ENCODE measurements at places on chromosomes 3 and 15.

GRCh38 chr3:15033103-15033502 is 32.0 kb downstream of the MRPS25 start:
- no peak for DNase-seq

- no peak for DNase-seq
These were observed 79.0 kb upstream of the CDV3 start for GRCh38 chr3:133494469-133494868.

DNA sequence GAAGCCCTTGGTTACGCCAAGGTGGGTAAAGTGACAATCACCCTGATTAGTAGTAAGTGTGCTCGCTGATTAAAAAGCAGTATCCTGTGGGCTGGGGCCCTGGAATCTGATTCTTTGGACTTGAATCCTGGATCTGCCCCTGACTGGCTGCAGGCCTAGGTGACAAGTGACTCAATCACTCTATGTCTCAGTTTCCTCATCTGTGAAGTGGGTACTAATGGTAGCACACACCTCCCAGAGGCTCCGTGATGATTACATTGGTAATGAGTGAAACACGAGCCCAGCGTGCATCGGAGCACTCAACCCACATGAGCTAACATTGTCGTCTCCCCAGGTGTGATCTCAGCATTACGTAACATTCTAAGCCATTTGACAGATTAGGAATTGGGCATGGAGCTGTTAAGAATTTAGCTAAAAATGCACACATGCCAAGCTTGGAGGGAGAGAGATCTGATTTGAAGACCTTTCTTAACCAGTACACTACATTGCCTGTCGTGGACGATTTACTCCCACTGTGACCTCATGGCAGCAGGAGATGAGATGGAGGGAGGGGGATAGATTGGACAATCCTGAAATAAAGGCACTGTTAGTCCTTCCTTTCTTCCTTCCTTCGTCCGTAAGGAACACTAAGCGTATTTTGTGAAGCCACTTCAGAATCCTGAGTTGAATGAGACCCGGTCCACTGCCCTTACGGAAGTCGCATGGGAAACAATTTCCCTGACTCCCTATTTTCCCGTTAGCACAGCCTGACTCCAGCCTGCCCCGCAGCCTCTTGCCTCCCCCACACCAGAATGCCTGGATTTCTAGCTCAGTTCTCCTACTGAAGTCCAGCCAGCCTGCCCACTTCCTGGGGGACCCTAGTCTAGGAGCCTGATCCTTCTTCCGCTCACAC is 32.1 kb downstream of the MGLL start:
- DNase-seq, result no peak

- no peak for DNase-seq
These were observed 37.7 kb upstream of the PRR20G start for GRCh38 chr3:127325629-127325961.

DNA sequence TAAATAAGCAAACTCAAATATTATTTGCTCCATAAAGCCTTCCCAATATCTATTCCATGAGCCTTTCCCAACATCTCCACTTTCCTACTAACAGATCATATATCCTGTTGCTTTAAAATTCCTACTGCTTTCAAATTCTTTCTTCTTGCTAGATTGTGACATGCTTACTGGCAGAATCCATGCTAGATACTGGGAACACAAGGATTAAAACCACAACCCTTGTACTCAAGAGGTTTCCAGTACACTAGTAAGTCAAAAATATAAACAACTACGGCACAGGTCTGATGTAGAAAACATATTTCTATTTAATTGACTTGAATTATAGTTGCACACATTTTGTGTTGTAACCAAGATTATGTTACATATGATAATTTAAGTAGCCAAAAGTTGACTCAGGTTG is 275.0 kb downstream of the ZBTB20 start:
- DNase-seq, result no peak

DNA sequence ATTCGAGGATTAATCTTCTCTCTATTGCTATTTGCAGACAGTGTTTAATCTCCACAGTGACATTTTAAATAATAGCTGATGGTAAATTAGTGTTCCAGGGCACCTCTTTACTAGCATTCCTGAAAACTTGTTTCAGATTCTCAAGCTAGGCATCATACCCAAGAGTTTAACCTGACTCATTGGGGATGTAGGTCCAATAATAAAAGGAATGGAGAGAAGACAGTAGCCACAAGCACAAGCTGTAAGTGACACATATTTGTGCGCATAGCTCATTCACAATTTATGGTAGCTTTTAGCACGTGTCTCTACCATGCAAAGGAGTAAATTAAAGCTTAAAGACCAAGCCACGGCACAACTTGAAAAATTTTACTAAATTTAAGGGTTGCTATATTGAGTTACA is 171.3 kb upstream of the FAM3D start:
- DNase-seq, result no peak

- DNase-seq, result no peak
These were observed 77.2 kb downstream of the TBC1D2B start for GRCh38 chr15:78000091-78000926.

GRCh38 chr3:18224426-18224825 is 200.7 kb downstream of the SATB1 start:
- no peak for DNase-seq

DNA sequence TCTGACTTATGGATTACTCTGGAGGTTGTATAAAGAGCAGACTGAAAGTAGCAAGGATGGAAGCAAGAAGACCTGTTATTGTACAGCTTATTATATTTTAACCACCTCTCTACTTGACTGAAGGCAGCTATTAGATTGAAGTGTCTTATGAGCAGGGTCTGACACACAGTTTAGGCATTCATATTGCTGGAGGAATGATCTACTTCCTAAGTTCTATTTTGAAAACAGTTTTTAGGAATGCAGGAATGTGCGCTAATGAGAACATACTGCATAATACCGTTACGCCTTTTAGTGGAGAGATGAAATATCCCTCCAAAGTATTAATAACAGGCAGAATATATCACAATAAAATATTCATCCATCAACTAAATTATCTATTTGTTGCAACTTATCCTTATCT is 193.3 kb downstream of the ISL2 start:
- no peak for DNase-seq

DNA sequence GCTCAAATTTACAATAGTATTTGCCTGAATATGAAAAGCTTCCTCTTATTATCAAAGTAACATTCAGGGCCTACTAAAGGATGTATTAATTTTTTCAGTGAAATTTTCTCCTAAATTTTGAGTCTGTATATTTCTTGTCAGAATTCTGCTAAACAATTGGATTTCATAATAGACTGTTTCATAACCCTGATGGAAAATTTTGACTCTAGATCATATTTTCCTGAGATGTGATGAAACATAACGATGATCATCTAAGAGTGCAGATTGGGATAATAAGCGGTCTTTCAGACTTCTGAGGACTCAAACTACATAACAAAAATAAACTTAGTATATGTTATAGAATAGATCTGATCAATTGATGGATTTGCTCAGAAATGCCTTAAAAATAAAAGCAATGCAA is 574.5 kb upstream of the TBL1XR1 start:
- no peak for DNase-seq

DNA sequence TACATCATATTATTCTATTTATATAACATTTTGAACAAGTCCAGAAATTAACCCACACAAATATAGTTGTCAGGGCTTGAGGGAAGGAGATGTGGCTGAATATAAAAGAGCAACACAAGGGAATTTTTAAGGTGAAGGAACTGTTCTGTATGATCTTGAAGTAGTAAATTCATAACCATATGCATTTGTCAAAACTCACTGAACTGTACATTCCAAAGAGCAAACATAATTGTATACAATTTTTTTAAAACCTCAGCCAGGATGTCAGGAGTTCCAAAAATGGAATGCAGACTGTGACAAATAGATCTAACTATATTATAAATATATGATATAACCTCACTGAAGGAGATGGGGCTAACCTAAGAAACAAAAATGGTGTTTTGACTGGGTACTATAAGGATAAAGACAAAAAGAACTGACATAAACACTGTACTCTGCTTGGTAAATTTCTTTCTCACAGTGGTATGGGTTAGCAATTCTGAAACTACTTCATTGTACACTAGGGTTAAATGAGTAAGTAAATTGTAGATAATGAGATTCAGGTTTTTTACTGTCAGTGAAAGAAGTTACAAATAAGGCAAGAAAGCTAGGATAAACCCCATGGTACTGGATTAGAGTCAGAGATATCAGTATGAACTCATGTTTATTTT is 14.4 kb downstream of the GOLGB1 start:
- DNase-seq, result no peak

DNA sequence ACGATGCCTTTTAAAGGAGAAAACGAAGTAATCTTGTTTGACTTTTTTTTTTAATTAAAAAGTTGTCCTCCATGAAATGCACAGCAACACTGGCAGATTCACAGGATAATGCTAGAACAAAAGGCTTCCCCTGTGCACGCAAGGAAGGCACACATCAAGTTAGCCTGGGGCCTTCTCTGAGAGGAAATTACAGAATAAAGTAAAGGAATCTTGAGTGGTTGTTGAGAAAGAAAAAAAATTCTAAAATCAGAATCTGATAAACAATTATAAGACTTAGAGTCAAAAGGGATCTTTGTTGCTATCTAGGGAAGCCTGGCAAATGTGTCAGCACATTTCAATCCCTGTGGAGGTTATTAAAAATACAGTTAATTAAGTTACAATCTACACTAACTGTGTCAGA is 946.0 kb downstream of the IGSF11 start:
- no peak for DNase-seq

GRCh38 chr3:119558626-119559317 is 642 bp downstream of the CD80 start:
- no peak for DNase-seq

DNA sequence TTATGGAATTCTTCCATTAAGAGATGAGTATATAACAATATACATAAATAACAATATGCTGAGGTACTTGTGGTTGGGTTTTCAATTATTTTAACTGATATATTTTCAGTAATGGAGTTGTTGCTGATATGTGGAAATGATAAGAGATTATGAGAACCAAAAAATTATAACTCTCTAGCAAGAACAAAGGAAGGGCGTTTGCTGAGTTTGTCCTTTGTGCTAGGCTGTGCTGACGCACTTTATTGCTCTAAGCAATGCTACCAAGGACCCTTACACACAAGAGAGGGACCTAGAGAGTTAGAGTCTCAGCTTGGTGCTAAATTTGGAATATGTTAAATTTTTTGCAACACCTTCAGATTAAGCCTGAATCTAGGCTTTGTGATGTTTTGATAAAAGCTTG is 24.1 kb downstream of the CFAP91 start:
- no peak for DNase-seq

- DNase-seq, result no peak
These were observed 880 bp upstream of the ARMC8 start for GRCh38 chr3:138186221-138186620.

DNA sequence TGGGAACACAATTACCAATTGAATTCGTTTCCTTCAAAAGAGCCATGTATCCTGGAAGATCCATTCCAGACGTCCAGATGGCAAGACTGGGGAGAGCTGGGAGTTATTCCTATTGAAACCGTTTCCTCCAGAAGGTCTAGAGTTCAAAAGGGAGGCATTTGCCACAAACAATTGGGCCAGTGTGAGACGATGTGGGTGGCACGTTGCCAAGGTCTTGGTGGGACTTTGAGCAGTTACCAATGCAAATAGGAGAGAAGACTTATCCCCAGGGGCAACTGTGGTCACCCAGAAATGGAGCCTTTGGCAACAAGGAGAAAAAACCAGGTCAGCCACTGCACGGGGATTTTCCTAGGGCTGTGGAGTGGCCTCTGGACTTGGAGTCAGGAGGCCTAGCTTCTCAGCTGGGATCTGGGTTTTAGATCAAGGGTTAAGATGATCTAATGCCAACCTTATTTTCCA is 29.6 kb upstream of the TLE3 start:
- peak; percentile 11 for DNase-seq

DNA sequence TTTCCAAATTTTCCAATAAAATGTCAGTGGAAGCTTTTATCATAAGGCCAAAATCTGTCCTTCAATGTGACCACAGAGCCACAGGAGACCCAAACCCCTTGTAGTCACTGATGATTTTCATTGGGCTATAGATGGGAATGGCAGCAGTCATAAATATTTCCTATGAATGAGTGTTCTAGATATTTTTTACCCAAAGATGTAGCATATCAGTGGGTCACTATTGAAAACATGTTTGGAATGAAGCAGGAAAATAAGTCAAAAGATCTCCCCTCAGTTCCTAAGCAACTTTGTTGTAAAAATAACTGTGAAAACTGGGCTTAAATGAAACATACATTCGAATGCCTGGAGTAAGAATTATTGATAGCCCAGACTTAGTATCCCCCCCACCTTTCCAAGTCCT is 49.0 kb downstream of the NKIRAS1 start:
- no peak for DNase-seq

GRCh38 chr15:77187751-77188464 is 117.0 kb upstream of the TSPAN3 start:
- no peak for DNase-seq

DNA sequence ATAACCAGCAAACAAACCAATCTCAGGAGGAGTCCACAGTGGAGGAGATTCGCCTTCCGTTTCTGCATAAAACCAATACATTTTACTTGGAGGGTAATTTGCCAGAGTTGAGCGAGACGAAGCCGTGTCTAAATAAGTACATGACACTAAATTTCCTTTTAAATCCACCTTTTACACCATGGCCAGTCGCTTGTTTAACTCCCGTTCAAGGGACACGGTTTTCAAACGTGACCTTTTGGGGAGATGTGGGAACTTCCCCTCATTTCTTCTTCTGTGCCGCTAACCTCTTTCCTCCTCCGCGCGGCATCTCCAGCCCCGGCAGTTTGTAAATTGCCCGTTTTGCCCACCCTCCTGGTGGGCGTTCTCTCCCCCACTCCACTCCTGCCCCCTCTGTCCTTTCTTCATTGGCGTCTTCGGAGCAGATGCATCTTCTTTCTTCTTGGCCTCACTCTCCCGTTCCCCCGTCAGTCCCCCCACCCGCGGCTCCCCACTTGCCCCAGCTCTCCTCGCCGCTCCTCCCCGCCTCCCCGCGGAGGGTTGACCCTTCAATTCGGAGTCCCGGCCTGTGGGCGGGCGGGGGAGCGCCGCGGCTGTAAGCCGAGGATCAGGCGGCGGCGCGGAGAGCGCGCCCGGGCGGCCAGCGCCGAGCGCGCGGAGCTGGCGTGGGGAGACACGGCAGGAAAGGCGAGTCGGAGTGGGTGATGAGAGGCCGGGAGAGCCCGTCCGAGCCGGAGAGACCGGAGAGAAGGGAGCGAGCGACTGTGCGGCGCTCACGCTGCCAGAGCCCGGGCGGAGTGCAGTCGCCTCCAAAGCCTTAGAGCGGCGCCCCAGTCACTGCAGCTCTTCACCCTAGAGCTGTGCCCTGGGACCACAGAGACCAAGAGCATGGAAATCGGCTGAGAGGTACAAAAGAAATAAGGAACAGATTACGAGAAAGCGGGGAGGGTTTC is at the start of gene NLGN1:
NLGN1 (plus strand) TSS at position 584 of the 950 bp plus-strand sequence.
- peak; percentile 47 for DNase-seq

DNA sequence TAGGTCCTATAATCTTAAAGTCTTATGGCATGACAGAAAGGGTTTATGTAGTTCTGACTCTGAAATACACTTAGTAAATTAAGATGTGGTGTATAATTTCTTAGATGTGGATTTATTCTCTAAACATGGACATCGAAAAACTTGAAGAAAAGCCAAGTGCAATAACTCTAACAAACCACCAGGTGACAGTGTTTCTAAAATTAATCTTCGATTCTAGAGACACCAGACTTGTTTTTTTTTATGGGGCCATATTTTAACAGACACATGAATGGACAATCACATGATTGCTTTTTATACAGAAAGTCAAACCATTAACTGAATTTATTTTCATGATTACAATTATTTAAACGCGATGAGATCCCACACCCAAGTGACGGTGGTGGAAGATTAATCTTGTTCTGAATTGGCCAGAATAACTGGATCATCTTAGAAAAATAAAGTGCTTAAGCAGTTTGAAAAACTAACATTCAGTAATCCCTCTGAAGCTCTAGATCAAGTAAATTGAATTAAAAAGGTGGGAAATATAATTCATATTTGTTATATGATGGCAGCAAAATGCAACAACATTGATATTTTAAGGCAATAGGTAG is 305.1 kb downstream of the LSAMP start:
- no peak for DNase-seq

All from DMS79 (cell line).